AG08395 (cell line): ENCODE measurements at places on chromosomes 4 and X.

DNA sequence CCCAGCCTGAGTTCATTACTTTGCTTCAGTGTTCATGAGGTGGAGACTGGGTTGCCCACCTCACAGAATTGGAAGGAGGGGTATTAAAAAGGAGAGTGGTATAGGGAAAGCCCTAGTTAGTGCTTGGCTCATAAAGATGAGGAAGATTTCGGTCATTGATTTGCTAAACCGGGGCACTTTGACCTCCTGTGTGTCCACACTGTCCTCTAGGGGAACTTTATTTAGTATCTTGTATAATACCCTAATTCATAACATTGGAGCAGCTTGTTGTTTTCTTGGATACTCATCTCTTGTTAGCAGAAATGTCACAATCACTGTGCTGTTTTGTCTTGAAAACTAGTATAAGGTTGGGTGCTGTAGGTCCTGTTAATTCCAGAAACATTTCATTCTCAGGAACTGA is 49.8 kb downstream of the GYG2 start:
- no peak for DNase-seq

DNA sequence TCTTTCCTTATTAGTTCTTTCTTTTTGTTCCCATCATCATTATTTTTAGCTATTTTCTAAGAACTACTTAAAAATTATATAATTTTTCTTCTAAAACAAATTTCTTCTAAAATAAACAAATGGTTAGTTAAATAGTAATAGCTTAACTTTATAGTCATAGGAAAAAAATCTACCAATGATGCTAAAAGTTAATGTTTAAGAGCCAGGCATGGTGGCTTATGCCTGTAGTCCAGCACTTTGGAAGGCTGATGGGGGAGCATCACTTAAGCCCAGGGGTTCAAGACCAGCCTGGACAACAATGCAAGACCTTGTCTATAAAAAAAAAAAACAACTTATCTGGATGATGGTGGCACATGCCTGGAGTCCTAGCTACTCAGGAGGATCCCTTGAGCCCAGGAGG is 127.1 kb upstream of the ANXA3 start:
- no peak for DNase-seq

GRCh38 chrX:40085102-40085551 is 12.6 kb downstream of the BCOR start:
- peak; percentile 66 for DNase-seq

DNA sequence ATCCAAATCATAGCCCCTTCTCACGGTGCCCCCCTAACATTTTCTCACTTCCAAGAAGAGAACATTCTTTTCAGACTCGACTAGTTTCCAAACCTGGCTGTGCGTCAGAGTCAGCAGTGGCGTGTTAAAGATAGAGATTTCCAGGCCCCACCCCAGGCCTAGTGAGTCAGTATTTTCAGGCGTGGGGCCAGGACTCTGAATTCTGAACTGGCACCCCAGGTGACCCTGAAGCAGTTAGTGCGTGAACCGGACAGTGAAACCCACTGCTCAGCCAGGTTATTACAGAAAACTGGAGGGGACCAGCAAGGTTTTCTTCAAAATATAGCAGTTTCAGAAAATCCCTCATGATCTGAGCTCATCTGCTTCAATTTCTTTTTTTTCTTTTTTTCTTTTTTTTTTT is 35.0 kb upstream of the BCOR start:
- DNase-seq = peak; percentile 83

DNA sequence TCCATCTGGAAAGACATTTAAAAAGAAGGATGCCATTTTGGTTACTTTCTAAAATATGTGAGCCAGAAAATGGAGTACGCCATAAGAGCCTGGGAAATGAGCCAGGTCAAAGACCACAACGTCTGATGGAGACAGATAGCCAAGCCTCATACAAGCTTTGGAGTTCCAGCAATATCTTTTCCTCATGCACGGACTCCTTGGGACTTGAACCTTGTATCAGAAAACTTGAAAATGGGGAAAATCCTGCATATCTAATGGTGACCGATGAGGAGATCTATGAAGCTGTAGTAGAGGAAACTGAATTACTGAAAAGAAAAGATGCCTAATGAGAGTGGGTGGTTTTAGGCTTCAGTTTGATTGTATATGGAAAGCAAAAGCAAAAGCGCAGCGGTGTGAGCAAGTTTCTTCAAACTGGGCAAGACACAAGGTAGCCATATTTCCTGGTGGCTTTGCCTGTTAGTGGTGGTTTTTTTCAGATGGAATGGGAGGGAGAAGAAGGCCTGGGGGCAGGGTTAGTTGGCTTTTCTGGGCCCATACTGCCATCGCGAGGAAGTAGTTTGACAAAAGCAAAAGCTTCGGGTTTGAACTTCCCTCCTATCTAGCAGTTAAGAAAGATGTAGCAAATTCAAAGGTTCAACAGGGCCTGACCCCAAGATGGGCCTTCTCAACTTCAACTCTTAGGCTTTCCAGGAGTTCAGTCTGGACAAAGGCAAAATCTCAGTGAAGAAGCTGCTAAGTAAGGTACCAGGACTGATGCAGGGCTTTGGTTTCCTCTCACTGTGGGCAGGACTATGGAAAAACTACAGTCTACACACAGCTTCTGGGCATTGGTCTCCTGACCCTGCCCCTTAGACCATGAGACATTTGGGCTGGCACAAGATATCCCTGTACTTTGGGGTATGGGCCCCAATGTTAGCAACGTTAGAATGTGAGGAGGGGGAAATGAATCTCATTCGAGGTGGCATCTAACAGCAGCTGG is 210.0 kb upstream of the STK26 start:
- peak; percentile 79 for DNase-seq

GRCh38 chr4:89248879-89249281 is 58.7 kb downstream of the GPRIN3 start:
- DNase-seq = no peak

DNA sequence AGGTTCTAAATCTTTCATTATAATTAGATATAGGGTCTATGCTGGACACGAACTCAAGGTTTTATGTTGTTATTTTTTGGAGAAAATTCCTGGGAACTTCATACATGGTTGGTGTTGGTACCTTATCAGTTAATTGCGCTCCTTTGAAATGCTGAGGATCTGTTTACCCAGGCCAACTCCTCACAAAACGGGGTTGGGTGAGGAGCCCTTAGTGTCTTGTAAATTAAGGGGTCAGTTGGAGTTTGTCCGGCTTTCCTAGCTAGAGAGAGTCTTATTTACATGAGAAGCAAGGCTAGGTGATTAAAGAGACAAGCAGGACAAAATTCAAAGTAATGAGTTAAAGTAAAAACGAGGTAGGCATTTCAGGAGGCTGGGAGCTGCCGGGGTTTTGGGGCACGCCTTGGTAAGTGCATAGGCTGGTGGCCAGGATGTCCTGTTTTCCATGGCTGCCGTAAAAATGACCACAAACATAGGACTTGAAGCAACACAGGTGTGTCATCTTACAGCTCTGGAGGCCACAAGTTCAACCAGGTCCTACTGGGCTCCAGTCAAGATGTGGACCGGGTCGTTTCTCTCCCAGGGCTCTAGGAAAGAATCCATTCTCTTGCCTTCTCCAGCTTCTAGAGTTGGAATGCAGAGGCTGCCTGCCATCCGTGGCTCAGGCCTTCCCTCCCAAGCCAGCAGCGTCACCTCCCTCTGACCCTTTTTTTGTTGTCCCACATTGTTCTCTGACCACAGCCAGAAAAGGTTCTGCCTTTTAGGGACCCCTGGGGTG is 19.8 kb downstream of the PSAPL1 start:
- DNase-seq = no peak

DNA sequence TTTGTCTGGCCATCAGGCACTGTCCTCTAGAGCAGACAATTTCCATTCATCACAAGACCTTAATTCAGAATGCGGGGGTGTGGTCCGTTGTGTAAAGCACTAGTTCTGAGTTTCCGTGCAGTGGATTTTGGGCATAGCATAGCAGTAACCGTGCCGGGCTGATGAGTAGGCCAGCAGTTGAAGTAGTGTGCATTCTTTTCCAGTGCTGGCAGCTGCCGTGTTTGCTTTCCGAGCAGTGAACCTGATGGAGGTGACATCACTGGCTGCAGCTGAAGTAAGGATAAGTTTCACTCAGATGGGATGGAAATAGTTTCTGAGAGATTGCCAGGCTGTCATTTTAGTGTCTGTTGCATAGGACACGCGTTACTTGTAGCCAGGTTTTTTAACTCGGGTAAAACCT is 107.0 kb upstream of the STIM2 start:
- DNase-seq = no peak

GRCh38 chr4:6445403-6446129 is 26.8 kb downstream of the PPP2R2C start:
- DNase-seq = no peak

DNA sequence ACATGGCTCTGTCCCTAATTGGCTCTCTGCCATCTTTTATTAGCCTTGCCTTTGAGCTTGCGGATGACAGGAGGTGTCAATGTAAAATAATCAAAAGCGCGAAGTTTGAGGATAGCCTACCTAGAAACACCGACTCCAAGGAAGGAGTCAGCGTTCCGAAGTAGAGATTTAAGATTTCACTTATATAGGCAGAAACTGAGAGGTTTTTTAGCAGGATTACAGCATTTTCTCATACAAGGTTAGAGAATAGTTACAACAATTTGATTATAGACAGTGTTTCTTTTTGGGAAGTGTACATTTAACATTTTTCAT is 499 bp upstream of the NFXL1 start:
- DNase-seq = no peak

GRCh38 chr4:104425948-104426347 is 68.7 kb downstream of the CXXC4 start:
- no peak for DNase-seq

- no peak for DNase-seq
These were observed 98.0 kb upstream of the MAGEB16 start for GRCh38 chrX:35700121-35700520.

DNA sequence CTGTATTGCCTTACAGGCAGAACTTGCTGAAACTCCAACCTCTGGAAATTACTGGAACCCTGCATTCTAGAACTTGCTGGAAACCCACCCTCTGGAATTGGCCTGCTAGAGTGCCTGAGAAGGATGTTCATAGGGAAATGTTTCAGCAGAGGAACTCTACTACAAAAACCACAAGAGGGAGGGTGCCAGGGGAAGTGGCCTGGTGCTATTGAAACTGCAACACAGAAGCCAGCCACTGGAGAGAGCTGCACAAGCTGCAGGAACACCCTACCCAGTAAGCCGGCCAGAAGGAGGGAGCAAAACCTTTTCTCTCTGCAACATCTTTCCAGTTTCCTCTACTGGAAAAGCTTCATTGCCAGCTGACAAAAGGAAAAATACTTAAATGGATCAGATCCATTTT is 2.5 kb upstream of the BRWD3 start:
- DNase-seq = peak; percentile 29

- DNase-seq = peak; percentile 25
These were observed 10.6 kb upstream of the CCNG2 start for GRCh38 chr4:77146186-77147078.

DNA sequence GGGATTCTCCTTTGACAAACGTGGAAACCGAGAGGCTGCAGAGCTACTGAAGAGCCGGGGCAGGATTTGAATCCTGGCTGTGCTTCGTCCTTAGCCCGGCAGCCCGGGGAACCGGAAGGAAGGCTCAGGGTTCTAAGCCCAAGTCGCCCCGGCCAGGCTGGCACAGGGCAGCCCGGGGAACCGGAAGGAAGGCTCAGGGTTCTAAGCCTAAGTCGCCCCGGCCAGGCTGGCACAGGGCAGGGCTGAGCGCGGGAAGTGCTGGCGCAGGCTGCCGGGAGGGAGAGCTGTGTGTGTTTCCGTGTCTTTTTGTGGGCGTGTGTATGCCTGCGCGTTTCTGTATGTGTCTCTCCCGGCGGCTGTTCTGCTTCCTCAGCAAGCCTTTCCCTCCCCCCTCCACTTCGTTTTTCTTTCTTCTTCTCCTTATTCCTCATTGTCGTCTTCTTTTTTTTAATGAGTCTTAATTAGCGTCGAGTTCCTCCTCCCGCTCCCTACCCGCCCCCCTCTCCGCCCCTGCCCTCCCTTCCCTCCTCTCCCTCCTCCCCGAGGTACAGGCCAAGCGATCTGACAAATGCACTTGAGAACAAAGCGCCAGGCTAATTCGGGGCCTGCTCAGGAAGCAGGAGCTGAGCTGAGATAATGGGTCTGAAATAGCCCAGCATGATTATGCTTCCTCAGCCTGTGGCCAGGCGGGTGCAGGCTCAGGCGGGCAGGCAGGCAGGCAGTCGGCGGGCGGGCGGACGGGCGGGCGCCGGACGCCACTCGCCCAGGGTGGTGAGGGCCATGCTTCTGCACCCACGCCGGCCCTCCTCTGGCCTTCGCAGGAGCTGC is 65.9 kb downstream of the EFNB1 start:
- DNase-seq = peak; percentile 37

GRCh38 chr4:152456609-152457008 is 79.3 kb downstream of the FBXW7 start:
- DNase-seq = no peak

DNA sequence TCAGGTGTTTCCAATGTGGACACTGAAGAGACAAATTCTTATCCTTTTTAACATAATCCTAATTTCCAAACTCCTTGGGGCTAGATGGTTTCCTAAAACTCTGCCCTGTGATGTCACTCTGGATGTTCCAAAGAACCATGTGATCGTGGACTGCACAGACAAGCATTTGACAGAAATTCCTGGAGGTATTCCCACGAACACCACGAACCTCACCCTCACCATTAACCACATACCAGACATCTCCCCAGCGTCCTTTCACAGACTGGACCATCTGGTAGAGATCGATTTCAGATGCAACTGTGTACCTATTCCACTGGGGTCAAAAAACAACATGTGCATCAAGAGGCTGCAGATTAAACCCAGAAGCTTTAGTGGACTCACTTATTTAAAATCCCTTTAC is 18.6 kb downstream of the TLR7 start:
- no peak for DNase-seq

GRCh38 chr4:7295911-7296660 is 103.7 kb downstream of the SORCS2 start:
- peak; percentile 66 for DNase-seq

DNA sequence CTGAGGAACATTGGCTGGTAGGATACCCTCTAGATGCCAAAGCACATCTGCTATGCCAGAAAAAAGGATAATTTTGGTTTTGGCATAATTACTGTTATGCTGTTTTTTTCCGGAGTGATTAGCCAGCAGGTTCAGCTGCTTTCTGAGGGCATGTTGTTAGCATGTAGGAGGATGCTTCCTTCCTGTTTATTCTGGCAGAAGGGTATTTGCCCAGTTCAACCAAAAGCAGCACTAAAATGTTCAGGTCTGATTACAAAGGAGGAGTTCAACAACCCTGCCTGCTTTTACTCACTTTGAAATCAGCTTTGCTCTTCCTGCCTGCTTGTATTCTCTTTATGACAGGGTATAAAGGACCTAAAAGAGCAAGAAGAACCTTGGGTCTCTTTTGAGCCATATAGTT is 21.9 kb downstream of the ERCC6L start:
- DNase-seq = no peak
